ENCODE measurements at places on chromosomes 2 and 18.

DNA sequence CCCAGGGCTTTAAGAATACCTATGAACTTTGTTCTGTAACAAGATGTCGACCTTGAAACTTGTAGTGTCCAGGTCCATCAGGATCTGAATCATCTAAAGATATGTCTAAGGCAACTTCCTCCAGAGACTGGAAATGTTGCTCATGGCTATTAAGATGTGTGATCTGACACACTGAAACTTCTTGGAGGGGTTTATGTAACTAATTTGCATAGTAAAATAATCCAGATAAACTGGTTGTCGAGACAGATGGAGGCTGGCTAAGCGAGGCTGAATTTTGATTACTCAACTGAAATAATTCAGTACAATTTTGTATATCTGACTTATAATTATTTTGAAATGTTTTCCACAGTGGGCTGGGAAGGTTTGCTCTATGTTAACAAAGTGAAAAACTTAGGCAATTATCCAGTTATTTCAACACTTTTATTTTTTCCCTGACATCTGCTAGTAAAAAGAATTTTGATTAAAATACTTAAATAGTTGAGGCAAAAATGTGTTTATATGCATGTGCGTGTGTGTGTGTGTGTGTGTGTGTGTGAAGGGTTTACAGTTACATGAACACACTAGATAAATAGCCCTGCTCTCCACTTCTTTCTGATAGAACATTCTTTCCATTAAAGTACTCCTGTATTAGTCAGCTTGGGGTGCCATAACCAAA, 11.4 kb upstream of the MAP3K20 start:
- DNase-seq: no peak

DNA sequence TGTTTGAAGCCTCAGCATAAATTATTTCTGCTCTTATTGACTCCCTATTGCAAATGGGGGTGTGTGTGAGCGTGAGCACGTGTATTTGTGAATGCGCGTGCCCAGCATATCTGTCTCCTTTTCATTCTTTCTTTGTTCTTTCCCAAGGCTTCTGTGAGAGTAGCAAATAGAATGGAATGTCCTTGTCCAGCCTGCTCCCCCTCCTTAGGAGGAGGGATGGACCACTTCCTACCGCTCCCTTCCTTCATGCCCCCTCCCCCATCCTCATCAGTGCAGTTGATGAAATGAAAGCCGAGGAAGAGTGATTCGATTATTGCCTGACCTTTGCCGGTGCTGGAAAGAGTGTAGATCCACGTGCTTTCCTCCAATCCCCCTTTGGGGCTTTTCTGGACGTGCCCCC, 102.0 kb downstream of the CPO start:
- no peak for DNase-seq

- DNase-seq: no peak
Measured at GRCh38 chr18:77949355-77949973, 699.8 kb downstream of the GALR1 start.

GRCh38 chr2:61887717-61888266, 664 bp downstream of the CCT4 start:
- DNase-seq: no peak

DNA sequence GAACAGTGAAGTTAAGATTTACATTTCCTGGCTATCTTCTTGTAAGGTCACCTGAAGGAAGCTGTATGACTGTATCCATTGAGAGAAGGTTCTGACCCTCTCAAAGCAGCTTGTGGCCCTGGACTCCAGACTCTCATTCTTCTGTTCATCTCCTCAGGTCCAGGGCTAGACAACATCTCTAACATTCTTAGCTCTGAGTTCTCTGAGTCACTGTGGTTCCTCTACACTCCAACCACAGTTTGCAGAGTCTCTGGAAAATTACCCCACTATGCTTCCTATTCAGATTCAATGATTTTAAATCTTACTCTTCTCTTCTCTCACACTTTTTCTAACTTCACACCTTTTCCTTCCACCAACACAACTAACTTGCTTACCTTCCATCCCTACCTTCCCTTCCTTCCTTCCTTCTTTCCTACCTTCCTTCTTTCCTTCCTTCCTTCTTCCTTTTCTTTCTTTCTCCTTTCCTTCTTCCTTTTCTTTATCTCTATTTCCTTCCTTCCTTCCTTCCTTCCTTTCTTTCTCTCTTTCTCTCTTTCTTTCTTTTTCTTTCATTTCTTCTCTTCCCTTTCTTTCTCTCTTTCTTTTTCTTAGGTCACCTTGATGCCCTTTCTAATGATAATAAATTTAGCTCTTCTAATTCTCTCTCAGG, 824.3 kb upstream of the ZEB2 start:
- no peak for DNase-seq

DNA sequence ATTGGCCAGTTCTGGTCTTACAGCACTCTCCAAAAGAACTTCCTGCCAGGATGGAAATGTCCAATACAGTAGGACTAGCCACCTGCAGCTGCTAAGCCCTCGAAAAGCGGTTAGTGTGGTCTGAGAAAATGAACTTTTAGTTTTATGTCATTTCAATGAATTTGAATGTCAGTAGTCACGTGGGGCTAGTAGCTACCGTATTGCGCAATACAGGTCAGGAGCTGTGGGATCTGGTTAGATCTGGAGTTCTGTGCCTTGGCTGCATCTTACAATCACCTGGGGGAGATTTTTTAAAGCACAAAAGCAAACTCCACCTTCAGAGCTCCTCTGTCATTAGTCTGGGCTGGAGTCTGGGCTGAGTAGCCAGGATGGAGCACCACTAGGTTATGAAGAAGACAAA, 35.9 kb downstream of the C1QL2 start:
- DNase-seq: no peak

GRCh38 chr2:127826047-127826446, 15.1 kb upstream of the WDR33 start:
- DNase-seq: no peak

- no peak for DNase-seq
Measured at GRCh38 chr2:169178804-169179390, 109.5 kb downstream of the DHRS9 start.

DNA sequence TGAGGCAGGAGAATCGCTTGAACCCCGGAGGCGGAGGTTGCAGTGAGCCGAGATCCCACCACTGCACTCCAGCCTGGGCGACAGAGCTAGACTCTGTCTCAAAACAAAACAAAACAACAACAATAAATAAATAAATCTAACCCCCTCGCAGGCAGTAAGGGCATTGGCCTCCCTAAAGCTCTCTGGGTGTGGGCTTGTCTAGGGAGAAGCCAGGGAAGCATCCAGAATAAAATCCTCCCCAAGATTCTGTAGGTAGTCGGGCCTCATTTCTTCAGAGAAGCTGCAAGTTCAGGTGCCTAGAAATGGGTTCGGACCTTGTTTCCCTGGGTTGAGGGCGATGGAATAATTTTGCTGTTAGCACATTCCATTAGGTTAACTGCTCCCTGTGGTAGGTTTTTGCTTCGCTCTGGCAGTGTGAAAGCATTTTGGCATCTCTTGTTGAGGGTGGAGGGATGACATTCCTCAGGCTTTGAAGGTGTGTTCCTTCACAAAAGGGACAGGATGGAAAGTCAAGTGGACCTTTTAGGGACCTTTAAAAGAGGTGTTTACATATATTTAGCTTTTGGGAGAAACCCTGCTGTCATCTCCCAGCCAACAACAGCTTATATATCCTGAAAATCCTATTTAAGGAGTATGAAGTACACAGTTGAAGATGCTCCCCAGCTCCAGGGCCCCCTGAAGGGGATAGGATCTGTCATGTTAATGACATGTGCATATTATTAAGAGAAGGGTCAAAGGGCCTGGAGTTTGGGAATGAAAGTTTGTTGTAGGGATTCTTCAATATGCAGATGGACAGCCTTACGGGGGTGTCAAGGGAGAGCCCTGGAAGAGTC, 17.7 kb downstream of the MYCN start:
- DNase-seq: no peak

DNA sequence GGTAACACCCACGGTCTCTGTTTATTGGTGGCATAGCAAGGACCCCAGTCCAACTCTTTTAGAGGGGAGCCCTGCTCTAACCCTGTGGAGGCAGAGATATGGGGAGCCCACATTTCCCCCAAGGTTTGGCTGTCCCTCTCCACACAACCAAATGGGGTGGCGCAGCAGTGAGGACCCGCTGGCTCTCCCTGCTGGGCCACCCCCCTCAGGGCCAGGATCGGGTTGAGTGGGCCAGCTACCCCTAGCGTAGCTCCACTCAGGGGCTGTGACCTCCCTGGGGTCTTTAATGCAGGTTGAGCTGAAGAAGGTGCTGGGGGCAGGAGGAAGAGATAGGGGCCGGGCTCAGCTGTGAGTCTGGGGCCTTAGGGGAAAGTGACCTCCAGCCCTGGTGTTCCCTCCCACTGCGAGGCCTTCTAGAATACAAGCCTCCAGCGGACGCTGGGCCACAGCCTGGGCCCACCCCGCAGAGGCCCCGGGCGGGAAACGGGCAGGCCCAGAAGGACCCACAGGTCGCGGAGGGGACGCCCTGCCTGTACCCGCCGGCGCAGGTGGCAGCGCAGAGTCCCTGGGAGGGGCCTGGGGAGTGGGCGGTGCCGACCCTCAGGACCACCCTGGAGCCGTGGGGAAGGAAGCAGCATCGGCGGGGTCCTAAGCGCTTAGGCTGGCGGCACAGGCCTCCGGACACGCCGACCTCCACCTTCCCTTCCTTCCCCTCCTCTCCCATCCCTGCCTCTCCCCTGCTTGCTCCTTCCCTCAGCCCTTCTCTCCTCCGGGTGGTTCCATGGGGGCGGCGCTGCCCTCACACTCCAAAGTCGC, 9.6 kb downstream of the CROCC2 start:
- DNase-seq: no peak

DNA sequence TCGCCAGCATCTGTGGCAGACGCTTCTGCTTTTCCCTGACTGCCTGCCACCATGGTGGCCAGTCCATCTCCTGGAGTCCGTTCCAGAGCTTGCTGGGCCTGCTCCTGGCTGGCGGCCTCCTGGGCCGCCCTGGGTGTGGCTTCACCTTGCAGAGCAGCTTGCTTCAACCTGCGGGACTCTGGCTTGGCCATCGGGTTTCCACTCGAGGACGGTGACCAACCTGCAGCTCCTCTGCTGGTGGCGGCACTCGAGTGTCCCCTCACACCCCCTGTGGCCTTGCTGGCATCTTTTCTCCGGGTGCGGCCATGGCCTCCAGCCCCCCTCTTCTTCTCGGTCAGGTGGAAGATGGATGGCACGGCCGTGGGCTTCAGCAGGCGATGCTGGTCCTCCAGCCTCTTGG, 3.4 kb downstream of the THAP4 start:
- DNase-seq: no peak

DNA sequence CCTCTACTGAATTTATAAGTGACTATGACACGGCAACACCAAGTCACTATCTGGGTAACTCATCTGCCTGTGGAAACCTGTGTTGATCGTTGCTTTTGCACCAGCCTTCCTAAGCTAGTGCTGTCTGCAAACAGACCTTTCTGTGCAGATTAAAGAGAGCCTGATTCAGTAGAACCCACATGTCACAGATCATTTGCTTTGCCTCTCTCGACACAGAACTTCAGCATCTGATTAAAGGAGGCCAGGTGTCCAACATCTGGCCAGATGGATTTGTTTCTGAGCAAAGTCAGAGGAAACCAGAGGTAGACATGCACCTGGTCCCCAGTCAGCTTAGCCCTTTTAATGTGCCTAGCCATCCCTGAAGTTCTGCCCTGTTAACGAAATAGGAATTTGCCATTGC, 15.0 kb upstream of the TTR start:
- no peak for DNase-seq
